ENCODE measurements at places on chromosomes 16 and 17.

DNA sequence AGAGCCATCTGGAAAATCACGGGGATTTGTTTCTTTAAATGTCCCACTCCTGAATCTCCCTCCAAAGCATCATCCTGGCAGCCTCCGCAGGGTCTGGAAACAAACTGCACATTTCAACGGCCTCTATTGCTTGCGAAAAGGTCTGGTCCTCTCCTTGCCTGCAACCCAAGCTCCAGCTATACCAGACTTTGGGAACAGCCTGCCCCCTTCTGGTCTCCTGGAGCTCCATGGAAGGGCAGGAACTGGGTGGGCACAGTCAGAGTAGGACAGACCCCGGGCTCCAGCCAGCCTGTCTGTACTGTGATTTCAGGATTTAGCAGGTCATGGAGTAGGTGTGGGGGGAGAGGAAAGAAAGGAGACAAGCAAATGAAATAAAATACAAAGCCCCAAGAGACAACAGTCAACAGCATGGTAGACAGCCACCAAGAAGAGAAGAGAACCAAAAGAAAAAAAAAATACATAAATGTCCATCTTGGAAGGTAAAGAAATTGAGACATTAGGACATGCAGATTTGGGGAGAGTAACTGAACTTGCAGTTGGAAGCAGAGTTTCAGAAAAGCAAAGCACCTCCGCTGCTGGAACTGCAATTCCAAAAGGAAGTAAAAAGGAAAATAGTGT, 2.7 kb downstream of the XYLT1 start:
- peak; percentile 78 for DNase-seq

- no peak for DNase-seq
These were observed 91.5 kb upstream of the CRHR1 start for GRCh38 chr17:45692661-45693060.

- no peak for DNase-seq
These were observed 802.5 kb upstream of the EEF2KMT start for GRCh38 chr16:5900046-5900445.

- no peak for DNase-seq
These were observed 32.2 kb upstream of the CCL2 start for GRCh38 chr17:34222722-34223497.

- DNase-seq, result no peak
These were observed 353.8 kb upstream of the HSBP1 start for GRCh38 chr16:83453977-83454376.

- DNase-seq, result no peak
These were observed 235.1 kb downstream of the PRKCA start for GRCh38 chr17:66537502-66537901.

DNA sequence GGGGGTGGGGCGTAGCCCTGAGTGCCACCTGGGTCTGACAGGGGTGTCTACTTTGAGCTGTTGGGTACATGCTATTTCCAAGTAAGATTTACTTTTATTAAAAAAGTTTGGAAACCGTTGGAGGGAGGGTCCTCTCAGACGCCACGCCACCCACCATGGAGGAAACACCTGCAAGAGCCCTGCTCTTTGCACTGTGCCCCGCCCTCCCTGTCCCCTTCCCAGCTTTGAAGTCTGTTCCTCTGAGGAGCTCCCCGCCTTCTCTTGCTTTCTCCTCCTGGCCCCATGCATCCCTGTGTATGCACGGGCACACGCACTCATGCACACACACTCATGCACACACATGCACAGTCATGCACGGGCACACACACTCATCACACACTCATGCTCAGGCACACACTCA, 15.5 kb downstream of the ADGRG1 start:
- no peak for DNase-seq

DNA sequence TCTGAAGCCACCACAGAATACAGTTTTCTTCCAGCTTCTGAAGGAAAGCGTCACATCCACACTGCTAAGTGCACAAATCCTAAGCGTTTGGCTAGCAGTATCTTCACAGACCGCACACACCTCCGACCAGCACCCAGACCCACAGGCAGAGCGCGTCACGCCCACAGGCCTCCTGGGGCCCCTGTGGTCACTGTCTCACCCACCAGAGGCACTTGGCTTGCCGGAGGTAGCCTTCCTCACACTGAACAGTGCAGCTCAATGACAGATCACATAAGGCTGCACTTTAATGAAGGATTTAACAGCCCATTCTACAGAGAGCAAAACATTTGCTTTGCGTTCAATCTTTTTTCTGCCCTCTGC, 21.2 kb downstream of the SPHK1 start:
- no peak for DNase-seq

DNA sequence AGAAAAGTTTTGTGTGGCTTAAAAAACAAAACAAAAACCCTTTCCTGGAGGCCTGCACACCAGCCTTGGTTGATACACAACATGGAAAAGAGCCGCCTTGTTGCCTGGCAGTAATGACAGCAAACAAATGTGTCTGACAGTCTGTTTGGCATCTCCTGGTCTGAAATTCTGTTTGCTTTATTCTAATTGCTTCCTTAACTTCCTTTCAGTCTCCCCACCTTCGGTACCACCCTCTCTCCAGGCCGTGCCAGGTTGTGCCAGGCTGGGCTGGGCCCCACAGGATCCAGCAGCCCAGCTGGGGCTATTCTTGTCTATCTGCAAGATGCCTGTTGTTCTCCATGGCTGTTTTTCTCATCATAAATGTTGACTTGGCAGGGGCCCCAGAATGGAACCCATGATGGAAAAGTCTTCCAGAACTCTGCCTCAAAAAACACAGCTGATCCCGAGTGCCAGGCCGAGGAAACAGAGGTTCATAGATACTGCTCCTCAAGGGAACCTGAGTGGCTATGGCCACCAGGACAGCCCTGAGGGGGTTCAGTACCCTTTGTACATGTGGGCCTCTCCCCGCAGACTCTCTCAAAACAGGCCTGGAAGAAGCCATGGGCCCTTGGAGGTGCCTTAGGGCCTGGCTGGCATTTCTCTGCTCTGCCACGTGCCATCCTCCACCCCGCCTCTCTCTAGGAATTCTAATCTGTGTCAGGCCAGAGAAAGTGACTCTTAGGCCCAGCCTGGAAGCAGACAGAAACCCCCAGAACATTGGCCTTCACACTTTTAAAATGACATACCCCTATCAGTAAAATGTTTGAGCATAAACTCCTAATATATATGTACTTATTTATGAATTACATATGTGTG, 50.5 kb downstream of the YPEL2 start:
- DNase-seq, result no peak

- DNase-seq, result no peak
These were observed 5.2 kb downstream of the METRNL start for GRCh38 chr17:83084621-83085056.

GRCh38 chr17:50268026-50268425, 6.2 kb upstream of the TMEM92 start:
- no peak for DNase-seq

DNA sequence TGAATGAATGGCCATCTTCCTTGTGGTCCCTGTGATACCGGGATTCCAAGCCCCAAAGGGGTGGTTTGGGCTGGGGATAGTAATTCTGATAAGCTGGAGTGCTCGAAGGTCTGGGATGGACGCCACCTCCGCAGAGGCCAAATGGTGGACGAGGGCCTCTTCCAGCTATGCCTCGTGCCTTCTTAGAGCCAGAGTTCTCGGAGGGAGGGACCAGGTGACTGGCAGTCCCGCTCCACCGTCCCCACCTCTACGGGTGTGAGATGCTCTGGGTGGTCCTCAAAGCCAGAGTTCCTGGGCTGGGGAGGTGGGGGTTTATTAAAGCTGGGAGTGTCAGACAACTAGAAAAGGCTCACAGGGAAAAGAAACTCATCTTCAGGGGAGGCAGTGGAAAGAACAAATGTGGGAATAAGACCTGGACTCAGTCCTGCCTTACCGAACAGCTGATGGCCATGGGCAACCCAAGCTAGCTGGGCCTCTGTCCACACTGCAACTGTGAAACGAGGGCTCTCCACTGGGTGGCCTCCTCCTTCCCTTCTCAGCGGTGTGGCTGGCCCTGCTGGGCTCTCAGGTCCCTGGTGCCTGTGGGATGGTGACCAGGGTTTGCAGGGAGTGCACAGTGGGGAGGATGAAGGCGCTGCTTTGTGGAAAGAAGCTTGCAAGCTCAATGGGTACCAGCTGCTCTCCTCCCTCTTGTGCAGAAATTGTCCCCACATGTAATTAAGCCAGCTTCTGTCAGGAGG, 75.2 kb downstream of the N4BP1 start:
- DNase-seq, result no peak

- no peak for DNase-seq
These were observed 164.5 kb upstream of the CHMP6 start for GRCh38 chr17:80826955-80827645.

DNA sequence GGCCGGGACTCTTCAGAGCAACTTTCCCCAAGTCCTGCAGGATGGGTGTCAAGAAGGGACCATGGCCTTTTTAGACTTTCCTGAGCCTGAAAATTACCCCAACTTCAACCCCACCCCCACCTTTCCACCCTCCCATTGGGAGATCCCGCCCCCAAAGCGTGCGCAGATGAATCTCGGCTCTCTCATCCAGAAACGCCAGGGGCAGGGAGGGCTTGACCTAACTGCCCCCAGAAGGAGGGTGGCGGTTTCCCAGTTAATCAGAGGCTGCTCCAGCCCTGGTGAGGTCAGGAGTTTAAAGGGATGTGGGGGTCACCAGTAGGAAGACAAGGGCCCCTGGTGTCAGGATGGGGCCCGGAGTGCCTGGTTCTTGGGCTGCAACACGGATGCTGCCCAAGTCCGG, 480 bp downstream of the KIF19 start:
- DNase-seq, result no peak

DNA sequence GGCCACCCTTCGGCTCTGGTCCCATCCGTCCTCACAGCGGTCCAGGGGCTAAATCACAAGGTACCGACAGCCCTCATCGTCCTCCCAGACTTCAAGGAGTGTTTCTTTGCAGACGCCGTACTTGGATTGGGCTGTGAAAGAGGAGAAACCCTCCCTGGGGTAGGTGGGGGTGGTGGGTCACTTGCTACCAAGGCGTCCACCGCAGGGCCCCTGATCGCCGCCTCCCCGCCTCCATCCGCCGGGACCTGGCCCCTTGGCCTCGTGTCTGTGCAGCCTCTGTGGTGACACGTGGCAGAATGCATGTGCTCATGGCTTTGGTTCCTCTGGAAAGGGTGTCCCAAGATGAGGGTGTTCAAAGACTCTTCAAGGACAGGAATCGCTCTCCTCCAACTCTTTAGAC, 151.4 kb downstream of the BANP start:
- DNase-seq, result no peak

GRCh38 chr17:74274709-74275340, 791 bp downstream of the DNAI2 start:
- no peak for DNase-seq

- no peak for DNase-seq
These were observed 4.2 kb downstream of the CLCN7 start for GRCh38 chr16:1470481-1471251.

DNA sequence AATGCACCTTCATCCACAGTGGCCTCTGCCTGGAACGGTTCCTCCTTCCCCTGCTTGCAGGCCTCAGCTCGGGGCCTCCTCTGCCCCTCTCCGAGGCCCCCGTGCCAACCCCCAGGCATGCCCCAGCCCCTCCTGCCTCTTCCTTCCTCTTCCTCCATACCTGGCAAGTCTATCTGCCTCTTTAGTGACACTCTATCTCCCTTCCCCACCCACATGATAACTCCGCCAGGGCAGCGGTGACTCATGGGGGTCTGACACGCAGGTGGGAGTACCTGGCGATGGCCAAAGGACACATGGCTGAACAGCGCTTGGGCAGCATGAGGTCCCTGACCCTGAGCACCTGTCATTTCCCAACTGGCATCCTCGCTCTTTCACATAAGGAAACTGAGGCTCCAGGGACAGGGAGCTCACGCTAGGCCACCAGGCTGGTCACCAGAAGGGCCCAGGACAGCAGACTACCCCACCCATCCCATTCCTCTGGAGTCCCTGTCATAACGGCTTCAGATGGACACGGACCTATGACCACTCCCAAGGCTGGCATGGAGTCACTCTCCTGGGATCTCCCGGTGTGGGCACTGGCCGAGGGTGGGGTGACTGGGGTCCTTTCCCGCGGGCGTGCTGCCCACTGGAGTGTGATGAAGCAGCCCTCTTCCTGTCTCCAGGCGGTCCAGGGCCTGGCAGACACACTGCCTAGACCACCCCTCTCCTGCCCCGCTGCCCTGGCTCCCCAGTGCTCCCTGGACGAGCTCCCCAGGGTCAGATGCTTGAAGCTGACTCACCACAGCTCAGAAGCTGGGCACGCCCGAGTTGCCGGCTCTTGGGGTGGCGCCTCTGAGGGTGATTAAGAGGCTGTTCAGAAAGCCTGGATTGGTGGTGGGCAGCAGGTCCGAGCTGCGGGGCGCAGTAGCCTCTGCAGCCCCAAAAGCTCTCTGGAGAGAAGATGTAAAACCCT, 100.6 kb downstream of the ENGASE start:
- no peak for DNase-seq

GRCh38 chr16:20868890-20869289, 31.3 kb downstream of the DCUN1D3 start:
- no peak for DNase-seq

DNA sequence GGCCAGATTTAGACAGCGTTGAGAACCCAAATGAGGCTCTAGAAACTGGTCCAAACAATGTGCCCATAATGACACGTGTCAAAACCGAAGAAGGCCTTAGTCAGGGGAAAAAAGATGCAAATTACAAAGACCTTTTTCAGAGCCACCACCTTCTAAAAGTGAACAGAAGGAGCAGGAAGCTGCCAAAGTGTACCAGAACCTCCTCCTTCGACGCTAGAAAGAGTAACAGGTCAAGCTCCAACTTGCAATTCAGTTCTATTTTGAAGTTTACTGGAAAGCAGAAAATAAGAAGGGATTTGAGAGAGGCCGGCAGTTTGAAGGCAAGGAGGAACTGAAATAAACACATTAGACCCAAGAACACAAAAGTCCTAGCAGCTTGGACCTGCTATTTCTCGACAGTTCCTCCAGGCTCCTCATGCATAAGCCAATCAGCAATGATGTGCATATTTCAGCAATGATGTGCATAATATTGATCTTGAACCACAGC, 61.8 kb downstream of the XYLT1 start:
- no peak for DNase-seq

DNA sequence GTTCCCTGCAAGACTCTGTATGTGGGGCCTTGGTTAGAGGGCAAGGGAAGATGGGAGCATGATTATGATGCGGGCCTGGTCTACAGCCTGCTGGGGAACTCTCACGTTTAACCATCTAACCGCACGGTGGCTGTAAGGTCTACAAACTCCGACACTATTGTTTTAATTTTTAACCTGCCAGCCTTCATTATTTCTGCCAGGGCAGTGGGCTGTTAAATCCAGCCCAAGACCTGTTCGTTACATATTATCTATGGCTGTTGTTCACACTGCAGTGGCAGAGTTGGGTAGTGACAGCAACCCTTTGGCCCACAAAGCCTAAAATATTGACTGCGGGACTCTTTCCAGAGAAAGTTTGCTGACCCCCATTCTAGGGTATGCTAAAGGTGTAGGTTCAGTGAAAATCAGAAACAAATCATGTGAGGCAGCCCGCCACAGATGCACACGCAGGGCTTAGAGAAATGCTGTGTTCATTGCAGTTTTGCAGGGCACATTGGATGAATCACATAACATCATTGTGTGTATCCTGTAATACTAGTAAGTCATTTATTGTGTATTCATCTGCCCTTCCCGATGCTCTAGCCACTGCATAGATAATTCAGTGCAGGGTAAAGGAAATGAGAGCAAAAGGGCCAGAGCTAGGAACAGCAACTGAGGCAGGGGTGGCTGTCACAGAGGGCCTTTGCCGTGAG, 14.3 kb downstream of the SNX29 start:
- DNase-seq, result no peak

Data from SK-N-DZ (cell line).